ENCODE measurements at places on chromosomes 6 and 20. TPM values are rescaled to one million over a fixed set of nuclear protein-coding genes. Genes with fewer than 3 reads are reported as not detected.

The RNF146 gene
- total RNA-seq = 115 TPM

The ADGRB3 gene
- total RNA-seq = 1.5 TPM

The ID1 gene
- total RNA-seq = 133 TPM

The SYNDIG1 gene
- total RNA-seq = 1.0 TPM

The PAQR8 gene
- total RNA-seq = 16.9 TPM

The IL17F gene
- total RNA-seq = not detected

The TREML2 gene
- not detected for total RNA-seq

The DACT2 gene
- total RNA-seq = 5.5 TPM

The BLOC1S5 gene
- 34.4 TPM for total RNA-seq

The DCDC2 gene
- total RNA-seq = not detected

The SEL1L2 gene
- total RNA-seq = 2.5 TPM

The PEX3 gene
- 12.0 TPM for total RNA-seq

The ABHD16B gene
- not detected for total RNA-seq

The RSPH3 gene
- total RNA-seq = 3.9 TPM

The SLC17A9 gene
- total RNA-seq = 0.74 TPM

The GPLD1 gene
- 8.3 TPM for total RNA-seq

The TAF11 gene
- total RNA-seq = 75.0 TPM

The SPDEF gene
- total RNA-seq = 0.50 TPM

The MCCD1 gene
- total RNA-seq = not detected

The C6orf15 gene
- total RNA-seq = not detected

The CPXM1 gene
- 76.3 TPM for total RNA-seq

The CST2 gene
- not detected for total RNA-seq

The HTR1B gene
- not detected for total RNA-seq

The PRELID3B gene
- total RNA-seq = 41.3 TPM

The LY6G6D gene
- 0.90 TPM for total RNA-seq

The CLPSL2 gene
- total RNA-seq = not detected

The SLC52A3 gene
- not detected for total RNA-seq

The SLC17A3 gene
- total RNA-seq = not detected

The SYCP2L gene
- 12.5 TPM for total RNA-seq

The MYLK2 gene
- total RNA-seq = not detected

The TMEM151B gene
- 0.13 TPM for total RNA-seq

The CLIC5 gene
- not detected for total RNA-seq

The CDH26 gene
- total RNA-seq = not detected

The SNRPB2 gene
- 83.1 TPM for total RNA-seq

The PGC gene
- total RNA-seq = not detected

The BPIFB2 gene
- not detected for total RNA-seq

The PAK5 gene
- total RNA-seq = 1.6 TPM

The RFX6 gene
- not detected for total RNA-seq

The TRMT6 gene
- total RNA-seq = 11.1 TPM

The SLC2A10 gene
- 9.2 TPM for total RNA-seq

The OXT gene
- total RNA-seq = not detected

The AARS2 gene
- 29.3 TPM for total RNA-seq

The HSD17B8 gene
- total RNA-seq = 4.8 TPM

The CASS4 gene
- total RNA-seq = 0.09 TPM

The SALL4 gene
- total RNA-seq = 274 TPM

The NOX3 gene
- not detected for total RNA-seq

The TFAP2A gene
- total RNA-seq = 0.39 TPM

The ULBP2 gene
- not detected for total RNA-seq

The RIMS1 gene
- 2.5 TPM for total RNA-seq

The PI16 gene
- not detected for total RNA-seq

The PLCB4 gene
- total RNA-seq = 20.6 TPM

The TSBP1 gene
- not detected for total RNA-seq

The DLL1 gene
- total RNA-seq = 35.9 TPM

Data from neural progenitor cell (in vitro differentiated cells).